A673 (cell line): ENCODE measurements at places on chromosomes 16 and 17. TPM values are rescaled to one million over a fixed set of nuclear protein-coding genes. Genes with fewer than 3 reads are reported as not detected.
A peak's percentile ranks its signal among the peaks of the same experiment; 100 is the strongest.

- DNase-seq, result no peak
These were observed 99.8 kb downstream of the SHISA6 start for GRCh38 chr17:11340803-11341202.

DNA sequence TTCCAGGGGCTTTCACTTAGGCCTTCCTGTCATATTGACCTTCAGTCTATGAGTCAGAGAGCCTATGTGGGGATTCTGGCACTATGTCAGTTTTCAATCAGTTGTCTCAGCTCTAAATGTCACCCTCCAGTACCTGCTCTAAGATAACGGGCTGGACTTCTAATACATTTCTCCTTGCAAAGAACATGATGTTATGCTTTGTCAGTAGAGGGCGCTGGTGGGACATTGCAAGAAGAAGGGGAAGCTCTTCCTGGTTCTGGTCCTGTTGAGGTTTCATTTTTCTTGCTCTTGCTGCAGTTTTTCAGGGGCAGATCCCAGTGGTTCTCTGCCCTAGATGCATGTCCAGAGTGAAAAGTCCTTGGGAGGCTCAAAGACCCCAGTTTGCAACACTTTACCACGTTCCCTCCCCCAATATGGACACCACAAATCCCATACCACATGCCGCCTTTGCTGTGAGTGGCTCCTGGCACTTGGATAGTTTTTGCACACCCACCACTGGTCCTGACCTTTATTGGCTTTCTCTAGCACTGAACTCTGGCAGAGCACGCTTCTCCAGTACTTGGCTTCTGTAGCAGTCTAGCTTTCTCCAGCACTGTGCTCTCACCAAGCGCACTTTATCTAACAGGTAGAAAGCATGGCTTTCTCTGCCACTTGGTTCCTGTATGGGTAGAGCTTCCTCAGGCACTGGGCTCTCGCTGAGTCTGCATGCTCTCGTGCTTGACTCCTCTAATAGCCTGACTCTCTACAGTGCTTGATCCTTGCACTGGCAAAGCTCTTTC is 49.0 kb downstream of the BCL7C start:
- peak; percentile 92 for DNase-seq

DNA sequence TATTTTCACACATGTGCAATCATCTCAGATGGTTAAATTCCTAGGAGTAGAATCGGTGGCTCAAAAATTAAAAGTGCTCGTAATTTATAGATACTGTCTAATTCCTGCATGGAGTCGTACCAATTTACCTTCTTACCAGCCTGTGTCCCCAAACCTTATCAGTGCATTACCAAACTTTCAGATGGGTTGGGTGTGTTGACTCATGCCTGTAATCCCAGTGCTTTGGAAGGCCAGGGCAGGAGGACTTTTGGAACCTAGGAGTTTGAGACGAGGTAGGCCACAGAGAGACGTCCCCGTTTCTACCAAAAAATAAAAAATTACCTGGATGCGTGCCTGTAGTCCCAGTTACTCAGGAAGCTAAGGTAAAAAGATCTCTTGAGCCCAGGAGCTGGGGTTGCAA is 34.5 kb upstream of the GPRC5B start:
- no peak for DNase-seq

DNA sequence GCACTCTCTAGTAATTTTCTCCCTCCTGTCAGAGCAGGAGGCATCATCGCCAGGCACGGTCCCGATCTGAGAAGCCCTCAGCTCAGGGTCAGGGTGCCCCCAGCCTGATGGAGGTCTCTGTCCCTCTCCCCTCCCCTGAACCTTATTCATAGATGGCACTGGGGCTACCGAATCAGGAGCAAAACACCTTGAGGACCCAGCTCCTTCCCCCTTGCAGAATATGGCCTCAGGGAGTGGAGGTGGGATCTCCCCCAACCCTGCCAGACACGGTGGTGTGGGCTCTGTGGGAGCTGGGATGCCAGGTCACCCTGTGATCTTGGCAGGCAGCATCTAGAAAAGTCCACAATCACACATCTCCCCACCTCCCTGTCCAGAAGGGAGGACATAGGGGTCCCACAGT is 2.5 kb downstream of the CPNE2 start:
- no peak for DNase-seq

BCO1 gene
- 0.15 and 0.19 TPM in 2 replicates for total RNA-seq

GJD3 gene
- total RNA-seq, result not detected in 2 replicates

MYCBPAP gene
- total RNA-seq, result 0.92 and 1.2 TPM in 2 replicates
